ENCODE measurements at places on chromosomes 12 and 14.
A peak's percentile ranks its signal among the peaks of the same experiment; 100 is the strongest.

GRCh38 chr14:64459405-64460136 is 5.7 kb upstream of the AKAP5 start:
- H3K4me3 ChIP-seq, result no peak overlapping the region
- peaks cover 5% of the 10 kb centered on the region for H3K27me3 ChIP-seq
- no peak for DNase-seq
- no peak overlapping the region for H3K27ac ChIP-seq
- H3K36me3 ChIP-seq, result peaks cover 2% of the 10 kb centered on the region
- peaks cover 2% of the 10 kb centered on the region for H3K4me1 ChIP-seq

- peaks cover 13% of the 10 kb centered on the region for H3K36me3 ChIP-seq
- H3K27ac ChIP-seq, result no peak overlapping the region
- no peak overlapping the region for H3K4me3 ChIP-seq
- no peaks in the 10 kb centered on the region for H3K4me1 ChIP-seq
- no peak for DNase-seq
Observed at GRCh38 chr14:72763892-72764291, 130.0 kb downstream of the DPF3 start.

DNA sequence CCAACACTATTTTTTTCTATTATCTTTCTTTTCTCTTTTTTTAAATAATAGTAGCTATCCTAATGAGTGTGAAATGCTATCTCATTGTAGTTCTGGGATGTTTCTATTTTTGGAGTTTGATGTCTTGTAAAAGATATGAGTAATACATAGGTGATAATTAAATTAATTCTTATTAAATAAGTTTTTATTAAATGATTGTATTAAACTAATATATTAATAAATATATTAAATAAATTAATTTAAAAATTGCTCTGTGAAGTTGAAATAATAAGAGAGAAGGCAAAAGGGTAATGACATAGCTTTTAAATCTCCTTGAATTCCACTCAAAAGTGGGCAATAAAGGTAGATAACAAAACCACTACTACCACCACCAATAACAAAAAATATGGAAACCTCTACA is 230.2 kb upstream of the SSTR1 start:
- H3K27me3 ChIP-seq, result no peaks in the 10 kb centered on the region
- H3K36me3 ChIP-seq, result peaks cover 10% of the 10 kb centered on the region
- no peak overlapping the region for H3K4me3 ChIP-seq
- no peaks in the 10 kb centered on the region for H3K4me1 ChIP-seq
- no peak overlapping the region for H3K27ac ChIP-seq

DNA sequence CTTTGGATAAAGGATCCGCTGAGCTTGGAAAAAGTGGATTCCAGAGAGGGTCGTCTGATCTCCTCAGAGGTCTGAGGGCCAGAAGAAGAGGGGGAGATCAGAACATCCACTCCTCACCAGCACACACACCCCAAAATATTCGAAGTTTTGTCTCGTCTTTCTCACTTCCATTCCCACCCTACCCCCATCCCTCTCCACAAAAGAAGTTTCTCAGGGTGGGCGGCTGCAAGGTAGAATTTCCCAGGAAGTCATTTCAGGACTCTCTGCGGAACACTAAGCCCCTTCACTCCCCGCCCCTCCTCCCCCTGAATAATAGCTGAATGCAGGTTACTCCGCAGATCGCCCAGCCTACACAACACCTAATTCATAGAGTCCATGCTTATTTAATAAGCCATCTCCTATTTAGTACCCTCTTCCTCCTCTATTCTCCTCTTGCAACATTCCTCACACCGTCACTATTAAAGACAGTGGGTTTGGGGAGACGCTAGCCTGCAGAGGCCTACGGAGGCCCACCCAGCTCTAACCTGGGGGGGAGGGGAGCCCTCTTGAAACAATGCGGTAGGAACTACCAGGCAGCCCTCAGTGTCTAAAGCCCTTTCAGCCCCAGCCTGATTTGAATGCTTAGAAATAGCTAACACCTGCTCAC is 649 bp upstream of the SALL2 start:
- peaks cover 23% of the 10 kb centered on the region for H3K4me1 ChIP-seq
- peaks cover 2% of the 10 kb centered on the region for H3K27me3 ChIP-seq
- peak overlapping the region; percentile 95 for H3K4me3 ChIP-seq
- peaks cover 22% of the 10 kb centered on the region for H3K36me3 ChIP-seq

GRCh38 chr12:129211862-129212630 is 358.8 kb downstream of the GLT1D1 start:
- H3K27ac ChIP-seq, result no peak overlapping the region
- no peak for DNase-seq
- H3K27me3 ChIP-seq, result peaks cover 4% of the 10 kb centered on the region
- H3K4me1 ChIP-seq, result no peaks in the 10 kb centered on the region
- no peak overlapping the region for H3K4me3 ChIP-seq
- peaks cover 19% of the 10 kb centered on the region for H3K36me3 ChIP-seq

DNA sequence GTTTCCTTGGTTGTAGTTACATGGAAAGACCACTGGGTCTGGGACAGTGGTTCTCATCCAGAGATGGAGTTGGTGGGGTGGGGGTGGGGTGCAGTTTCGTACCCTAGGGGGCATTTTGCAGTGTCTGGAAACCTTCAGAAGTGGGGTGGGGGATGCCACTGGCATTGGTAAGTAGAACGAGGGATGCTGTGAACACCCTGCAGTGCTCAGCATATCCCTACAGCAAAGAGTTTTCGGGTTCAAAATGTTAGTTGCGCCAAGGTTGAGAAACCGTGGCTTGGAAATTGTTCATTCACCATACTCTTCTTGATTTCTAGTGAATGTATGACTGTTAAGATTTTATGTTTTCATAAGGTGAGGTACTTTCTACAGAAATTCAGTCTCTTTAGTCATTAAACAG is 28.7 kb downstream of the TRAF3 start:
- H3K36me3 ChIP-seq, result peaks cover 3% of the 10 kb centered on the region
- H3K27ac ChIP-seq, result no peak overlapping the region
- no peak overlapping the region for H3K4me3 ChIP-seq
- no peak for DNase-seq

Measured in endothelial cell (in vitro differentiated cells).